ENCODE measurements at places on chromosomes 16 and 17.

DNA sequence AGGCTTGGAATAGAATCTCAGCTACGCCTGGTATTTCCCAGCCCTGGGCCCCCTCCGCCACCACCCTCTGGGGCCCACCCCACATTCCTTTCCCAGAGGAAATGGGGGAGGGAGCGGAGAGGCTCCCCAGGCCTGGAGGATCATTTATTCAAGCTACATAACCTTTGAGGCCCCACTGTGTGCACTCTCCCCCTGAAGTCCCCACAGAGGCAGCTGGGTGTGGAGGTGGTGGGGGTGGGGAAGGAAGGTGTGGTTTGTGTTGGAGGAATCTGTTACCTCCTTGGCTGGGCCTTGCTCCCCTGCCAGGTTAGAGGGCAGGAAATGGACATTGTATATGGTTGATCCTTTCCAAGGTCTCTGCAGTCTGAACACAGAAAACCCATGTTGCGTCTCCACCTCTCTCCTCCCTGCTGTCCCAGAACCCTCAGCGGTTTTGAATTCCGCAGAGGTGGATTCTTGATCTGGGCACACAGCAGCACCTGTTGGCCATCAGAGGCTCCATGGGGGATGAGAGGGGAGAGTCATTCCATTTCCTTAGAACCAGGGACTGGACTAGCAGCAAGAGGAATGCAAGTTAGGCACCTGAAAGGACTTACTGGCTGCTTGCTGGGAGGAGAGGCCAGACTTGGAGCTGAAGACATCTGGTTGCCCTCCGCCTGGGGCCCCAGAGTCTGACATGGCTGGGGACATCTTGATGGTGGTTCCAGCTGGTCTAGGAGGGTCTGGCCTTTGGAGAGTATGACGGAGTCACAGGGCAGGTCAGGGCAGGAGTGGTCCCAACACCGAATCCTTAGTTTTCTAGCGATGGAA is 23.0 kb downstream of the ARHGAP23 start:
- no peak for DNase-seq

GRCh38 chr17:77640252-77640651 is 318.3 kb upstream of the TNRC6C start:
- no peak for DNase-seq

GRCh38 chr16:4064950-4065352 is 51.3 kb downstream of the ADCY9 start:
- DNase-seq: no peak

DNA sequence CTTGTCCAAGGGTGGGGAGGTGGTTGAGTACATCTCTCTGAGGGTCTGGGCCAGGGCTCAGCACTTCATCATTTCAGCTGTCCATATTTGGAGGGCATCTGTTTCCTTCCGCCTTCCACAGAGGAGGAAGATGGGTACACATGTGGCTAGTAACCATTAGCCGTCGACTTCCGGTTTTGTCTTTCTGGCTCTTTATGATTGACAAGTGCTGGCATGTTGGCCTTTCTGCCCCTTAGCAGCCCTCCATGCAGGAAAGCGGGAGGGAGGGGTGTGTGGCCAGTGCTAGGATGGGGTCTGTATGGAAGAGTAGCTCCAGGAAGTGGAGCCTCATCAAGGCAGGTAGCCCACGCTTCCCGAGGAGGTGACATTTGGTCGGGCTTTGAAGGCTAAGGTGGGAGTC is 69.6 kb downstream of the RAI1 start:
- no peak for DNase-seq

- DNase-seq: no peak
Observed at GRCh38 chr17:62706598-62707424, 79.3 kb downstream of the MRC2 start.

- DNase-seq: no peak
Observed at GRCh38 chr16:66959704-66960161, 1.3 kb upstream of the CES3 start.

GRCh38 chr17:2033153-2033552 is 3.2 kb downstream of the DPH1 start:
- no peak for DNase-seq

GRCh38 chr16:88489163-88489741 is 36.2 kb downstream of the ZFPM1 start:
- no peak for DNase-seq

DNA sequence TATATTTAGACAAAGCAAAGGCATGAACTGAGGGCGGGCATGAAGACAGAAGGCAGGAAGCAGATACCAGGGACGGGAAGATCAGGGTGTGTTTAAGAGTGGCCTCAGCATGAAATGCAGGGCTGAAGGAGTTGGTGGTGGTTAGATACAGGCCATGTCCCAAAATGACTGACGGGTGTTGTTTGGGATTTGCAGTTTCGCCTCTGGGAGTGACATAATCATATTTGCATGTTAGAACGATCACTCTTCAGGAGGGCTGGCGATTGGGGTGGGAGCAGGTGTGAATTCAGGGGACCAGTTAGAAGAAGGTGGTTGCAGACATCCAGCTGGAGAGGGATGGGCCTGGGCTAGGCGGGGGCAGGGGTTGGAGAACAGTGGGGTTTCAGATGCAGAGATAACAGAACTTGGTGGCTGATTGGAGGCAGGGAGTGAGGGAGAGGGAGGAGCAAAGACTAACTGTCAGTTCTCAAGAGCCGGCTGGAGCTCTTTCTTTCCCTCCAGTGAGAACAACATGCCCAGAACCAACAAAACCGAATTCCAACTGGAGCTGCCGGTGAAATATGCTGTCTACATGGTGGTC is 27.2 kb upstream of the ITGAX start:
- no peak for DNase-seq

DNA sequence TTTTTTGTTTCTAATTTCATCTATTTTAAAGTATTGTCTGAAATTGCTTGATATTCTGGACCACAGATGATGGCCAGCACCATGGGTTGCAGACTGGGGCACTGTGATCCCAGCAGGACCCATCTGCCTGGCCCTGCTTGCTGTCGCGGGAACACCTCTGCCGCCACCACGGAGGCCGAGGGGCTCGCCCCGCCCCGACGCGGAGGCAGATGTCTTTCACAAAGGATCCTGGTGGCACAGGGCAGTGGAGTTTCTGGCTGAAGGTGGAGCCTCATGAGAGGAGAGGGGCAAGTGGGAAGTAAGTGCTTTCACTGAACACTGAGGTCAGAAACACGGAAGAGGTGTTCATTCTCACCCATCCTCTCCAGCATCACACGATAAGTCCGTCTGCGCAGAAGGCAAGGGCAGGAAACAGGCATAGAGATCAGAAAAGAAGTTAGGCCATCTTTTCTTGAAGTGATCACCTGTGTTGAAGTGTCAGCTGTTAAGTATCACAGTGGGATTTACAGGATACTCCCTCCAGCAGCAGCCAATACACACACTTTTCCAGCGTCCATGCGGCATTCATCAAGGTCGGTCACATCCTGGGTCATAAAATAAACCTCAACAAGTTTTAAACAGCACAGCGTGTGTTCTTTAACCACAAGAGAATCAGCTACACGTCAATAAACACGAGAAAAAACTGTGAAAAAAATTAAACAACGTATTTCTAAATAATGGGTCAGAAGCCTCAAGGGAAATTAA is 194.5 kb downstream of the RPTOR start:
- DNase-seq: no peak

- no peak for DNase-seq
Observed at GRCh38 chr17:78965491-78965924, 14.2 kb downstream of the LGALS3BP start.

DNA sequence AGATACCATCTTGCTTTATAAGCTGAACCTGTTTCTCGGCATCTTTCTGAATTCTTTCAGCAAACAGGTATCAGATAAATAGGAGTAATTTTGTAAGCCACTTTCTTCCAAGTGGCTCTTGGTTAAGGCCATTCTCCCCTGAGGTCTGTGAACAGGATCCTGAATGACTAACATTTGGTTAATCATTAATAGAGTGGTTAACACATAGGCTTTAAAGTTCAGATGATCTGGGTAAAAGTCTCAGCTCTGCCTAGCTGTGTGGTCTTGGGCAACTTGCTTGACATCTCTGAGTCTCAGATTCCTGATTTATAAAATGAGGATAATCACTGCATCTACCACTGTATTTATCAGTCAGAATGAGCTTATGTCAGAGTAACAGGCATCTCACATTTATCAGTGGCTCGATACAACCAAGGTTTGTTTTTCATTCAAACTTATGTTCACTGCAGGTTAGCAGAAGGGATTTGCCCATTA is 44.4 kb upstream of the ANKFN1 start:
- DNase-seq: no peak

GRCh38 chr16:25089351-25089750 is 22.2 kb upstream of the LCMT1 start:
- DNase-seq: no peak

- no peak for DNase-seq
Observed at GRCh38 chr17:17228521-17229279, 8.3 kb downstream of the FLCN start.

- peak; percentile 92 for DNase-seq
Observed at GRCh38 chr17:73770115-73770848, 126.0 kb upstream of the SDK2 start.

- no peak for DNase-seq
Observed at GRCh38 chr17:4425398-4425797, 8.3 kb upstream of the SPNS3 start.

DNA sequence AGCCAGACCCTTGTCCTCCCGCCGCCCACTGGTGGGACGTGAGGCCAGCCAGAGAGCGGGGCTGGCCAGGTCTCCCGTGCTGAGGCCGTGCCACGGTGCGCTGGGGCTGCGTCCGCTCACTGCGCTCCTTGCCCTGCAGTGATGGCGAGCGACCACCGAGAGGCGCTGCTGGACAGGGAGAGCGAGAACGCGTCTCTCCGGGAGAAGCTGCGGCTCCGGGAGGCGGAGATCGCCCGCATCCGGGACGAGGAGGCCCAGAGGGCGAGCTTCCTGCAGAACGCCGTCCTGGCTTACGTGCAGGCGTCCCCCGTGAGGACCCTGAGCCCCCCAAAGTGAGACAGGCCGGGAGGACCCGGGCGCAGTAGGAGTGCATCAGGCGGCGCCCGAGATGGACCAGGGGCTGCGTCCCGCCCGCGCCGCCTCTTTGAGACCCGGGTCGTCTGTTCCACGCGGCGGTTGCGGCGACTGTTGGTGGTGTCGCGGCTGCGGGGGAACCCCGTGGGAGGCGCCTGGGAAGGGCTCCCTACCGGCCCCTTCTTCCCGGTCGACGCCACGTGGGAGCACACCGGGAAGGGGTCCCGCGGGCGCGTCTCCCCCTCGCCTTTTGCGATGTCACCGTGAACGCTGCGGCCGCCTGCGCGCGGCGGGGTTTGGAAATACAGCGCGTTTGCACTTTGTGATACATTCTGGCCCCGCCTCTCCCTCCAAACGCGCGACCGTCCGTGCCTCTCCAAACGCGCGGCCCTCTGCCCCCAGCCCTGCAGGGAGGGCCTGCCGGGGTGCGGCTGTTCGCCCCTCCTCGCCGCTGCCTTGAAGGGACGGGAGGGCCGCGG is 792 bp upstream of the RAC3 start:
- peak; percentile 57 for DNase-seq

- no peak for DNase-seq
Observed at GRCh38 chr16:4060009-4060408, 56.2 kb downstream of the ADCY9 start.

GRCh38 chr16:61879306-61879705 is 156.9 kb downstream of the CDH8 start:
- no peak for DNase-seq

- DNase-seq: no peak
Observed at GRCh38 chr16:53999841-54000240, 286.7 kb downstream of the IRX3 start.

GRCh38 chr17:38885728-38886642 is 16.1 kb downstream of the LASP1 start:
- peak; percentile 46 for DNase-seq

- DNase-seq: no peak
Observed at GRCh38 chr16:79449900-79450299, 150.6 kb downstream of the MAF start.

GRCh38 chr17:19415806-19416775 is 5.1 kb downstream of the RNF112 start:
- DNase-seq: no peak

DNA sequence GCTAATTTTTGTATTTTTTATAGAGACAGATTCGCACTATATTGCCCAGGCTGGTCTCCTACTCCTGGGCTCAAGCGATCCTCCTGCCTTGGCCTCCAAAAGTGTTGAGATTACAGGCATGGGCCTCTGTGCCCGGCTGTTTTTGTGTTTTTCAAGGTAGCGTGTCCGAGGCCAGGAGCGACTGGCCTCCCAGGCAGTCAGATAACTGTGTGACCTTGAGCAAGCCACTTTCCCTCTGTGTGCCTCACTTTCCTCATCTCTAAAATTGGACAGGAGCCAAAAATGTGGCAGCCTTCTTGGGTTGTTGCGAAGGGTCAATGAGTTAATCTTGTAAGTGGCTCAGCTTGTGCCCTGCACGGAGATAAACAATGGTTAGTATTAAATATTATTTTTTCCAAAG is 2.4 kb downstream of the ABCC1 start:
- DNase-seq: no peak

- no peak for DNase-seq
Observed at GRCh38 chr16:11175106-11175786, 80.8 kb downstream of the SOCS1 start.

DNA sequence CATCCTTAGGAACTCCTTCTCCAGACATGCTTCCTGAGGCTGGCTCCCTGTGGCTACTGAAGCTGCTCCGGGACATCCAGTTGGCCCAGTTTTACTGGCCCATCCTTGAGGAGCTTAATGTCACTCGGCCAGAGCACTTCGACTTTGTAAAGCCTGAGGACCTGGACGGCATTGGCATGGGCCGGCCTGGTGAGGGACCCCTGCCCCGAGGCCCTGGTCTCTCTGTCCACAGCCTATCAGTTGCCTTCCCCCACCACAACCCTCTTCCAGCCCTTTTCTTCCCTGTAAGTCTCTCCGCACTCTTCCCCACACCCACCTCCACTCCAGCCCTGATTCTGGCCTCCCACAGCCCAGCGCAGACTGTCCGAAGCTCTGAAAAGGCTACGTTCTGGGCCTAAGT is 2.0 kb downstream of the TNK1 start:
- DNase-seq: no peak

GRCh38 chr16:89256651-89257254 is 39.2 kb downstream of the ZNF778 start:
- DNase-seq: no peak

DNA sequence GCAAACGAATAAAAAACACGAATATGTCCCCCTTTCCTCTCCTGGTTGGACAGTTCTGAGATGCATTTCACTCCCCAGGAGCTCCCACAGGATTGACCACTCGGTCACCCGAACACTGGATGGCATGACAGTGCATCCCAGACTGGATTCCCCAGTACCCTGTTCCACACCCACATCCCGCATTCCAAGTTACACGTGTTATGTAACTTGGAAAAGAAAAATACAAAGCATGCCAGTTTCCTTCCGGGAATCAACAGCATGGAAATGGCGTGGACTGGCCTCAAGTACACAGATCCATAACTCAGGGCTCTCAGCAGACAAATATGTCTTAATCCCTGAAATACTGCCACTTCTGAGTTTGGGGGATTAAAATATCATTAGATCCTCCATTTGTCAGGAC is 12.6 kb upstream of the KLHL36 start:
- DNase-seq: no peak

- peak; percentile 60 for DNase-seq
Observed at GRCh38 chr17:17855976-17856375, 19.2 kb upstream of the SREBF1 start.

- DNase-seq: no peak
Observed at GRCh38 chr16:82061861-82062525, 26.9 kb downstream of the HSD17B2 start.

All from amygdala (tissue), 56 donors.